Suppressor macrophage treated with lipopolysaccharide for 4 hours (primary cell): ENCODE measurements at places on chromosomes 3 and 15.

DNA sequence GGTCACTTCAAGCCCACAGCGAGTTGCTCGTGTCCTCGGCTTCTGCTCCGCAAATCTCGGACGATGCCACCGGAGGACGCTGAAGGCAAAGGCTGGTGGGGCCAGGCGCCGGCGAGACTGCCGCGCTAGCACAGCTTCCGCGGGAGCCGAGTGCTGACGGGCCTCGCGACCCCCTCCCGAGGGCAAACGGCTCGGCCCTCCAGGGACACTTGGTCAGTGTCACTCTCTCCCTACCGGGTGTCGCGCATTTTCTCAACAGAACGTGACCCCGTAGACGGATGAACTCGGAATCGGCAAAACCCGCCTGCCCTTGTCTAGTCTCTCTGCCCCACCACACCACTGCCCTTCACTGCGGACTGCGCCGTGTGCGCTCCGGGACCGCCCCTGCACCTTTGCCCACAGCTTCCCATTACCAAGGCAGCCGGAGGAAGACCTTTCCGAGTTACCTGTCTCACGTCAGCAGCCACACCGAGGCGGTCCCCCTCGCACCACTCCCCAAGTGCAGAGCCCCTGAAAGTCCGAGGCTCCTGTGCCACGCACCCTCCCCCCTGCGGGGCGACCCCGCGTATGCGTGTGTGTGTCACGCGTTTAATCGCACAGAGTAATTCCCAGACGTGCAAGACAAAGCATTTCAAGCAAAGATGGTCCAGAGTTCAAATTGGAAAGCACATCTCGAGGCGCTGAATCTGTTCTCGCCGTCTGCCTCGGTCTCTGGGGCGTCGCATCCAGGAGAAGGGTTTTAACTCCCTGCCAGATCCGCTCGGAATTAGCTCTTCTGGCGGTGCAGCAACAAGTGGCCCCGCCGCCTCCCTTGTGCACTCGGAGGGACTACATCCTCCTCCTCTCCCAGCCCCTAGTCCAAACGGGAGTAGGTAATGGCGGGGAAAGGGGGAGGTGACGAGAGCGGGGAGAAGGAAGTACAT is 245.0 kb upstream of the TOPAZ1 start:
- DNase-seq, result peak; percentile 35

- peak; percentile 65 for DNase-seq
These were observed 314.7 kb downstream of the LPP start for GRCh38 chr3:188468662-188469061.

GRCh38 chr3:151548195-151548594 is 87.3 kb upstream of the IGSF10 start:
- DNase-seq, result no peak

DNA sequence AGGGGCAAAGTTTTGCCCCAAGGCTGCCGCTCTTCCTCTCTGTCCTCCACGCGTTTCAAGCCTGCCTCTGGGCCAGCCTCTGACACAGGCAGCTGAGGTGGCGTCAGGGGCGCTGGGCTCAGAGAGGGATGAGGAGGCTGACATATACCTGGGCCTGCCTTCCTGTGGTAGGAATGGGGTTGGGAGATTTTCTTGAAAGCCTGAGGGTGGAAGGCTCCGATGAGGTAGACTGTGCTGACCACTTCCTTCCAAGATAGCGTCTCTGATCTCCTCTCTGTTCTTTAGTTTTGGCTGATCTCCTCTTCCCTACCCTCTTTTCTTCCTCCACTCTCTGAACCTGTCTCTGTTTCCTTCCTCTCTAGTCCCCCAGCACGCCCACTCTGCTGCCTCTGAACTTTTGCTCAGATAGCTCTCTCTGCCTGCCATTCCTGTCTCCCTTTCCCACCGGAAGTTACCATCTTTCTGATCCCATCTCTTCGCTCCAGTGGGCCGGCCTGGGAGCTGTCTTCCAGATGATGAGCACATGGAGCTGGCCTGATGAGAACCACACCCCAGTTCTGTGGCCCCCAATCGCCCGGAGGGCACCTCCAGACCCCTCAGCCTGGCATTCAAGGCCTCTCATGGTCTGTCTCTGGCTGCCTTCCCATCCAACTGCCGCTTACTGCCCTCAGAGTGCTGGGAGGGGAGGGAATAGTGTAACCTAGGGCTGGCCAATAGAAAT is 32.5 kb upstream of the LCTL start:
- no peak for DNase-seq

DNA sequence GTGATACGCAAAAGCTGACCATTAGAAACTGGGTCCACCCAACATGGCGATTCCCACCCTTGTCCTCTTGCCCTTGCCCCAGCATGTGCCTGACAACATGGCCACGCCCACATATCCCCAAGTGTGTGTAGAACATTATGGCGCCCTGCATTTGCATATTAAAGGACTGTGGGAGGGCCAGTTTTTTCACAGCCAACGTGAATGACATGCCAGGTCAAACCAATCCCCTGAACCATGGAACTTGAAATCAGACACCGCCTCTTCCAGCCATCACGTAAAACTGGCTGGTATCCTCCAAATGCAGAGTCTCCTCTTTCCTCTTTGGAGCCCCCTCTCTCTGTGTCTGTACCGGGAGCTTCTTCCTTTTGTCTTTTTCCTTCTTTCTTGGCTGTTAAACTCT is 156.7 kb upstream of the EPHA6 start:
- no peak for DNase-seq
